ENCODE measurements at places on chromosomes 16 and 17. TPM values are rescaled to one million over a fixed set of nuclear protein-coding genes. Genes with fewer than 3 reads are reported as not detected.

Gene CD79B
- not detected for polyA plus RNA-seq

Gene ZNF213
- 0.47 TPM for polyA plus RNA-seq

Gene ZNF652
- polyA plus RNA-seq = 7.5 TPM

Gene ADGRG3
- polyA plus RNA-seq = not detected

Gene KAT8
- polyA plus RNA-seq = 23.0 TPM

Gene CDH13
- polyA plus RNA-seq = 54.8 TPM

Gene ST3GAL2
- 12.4 TPM for polyA plus RNA-seq

Gene TPSG1
- not detected for polyA plus RNA-seq

- no peak for DNase-seq
These were observed 28.6 kb downstream of the NPTX1 start for GRCh38 chr17:80447790-80448189.

- no peak for DNase-seq
These were observed 20.1 kb downstream of the ORC6 start for GRCh38 chr16:46709469-46710005.

DNA sequence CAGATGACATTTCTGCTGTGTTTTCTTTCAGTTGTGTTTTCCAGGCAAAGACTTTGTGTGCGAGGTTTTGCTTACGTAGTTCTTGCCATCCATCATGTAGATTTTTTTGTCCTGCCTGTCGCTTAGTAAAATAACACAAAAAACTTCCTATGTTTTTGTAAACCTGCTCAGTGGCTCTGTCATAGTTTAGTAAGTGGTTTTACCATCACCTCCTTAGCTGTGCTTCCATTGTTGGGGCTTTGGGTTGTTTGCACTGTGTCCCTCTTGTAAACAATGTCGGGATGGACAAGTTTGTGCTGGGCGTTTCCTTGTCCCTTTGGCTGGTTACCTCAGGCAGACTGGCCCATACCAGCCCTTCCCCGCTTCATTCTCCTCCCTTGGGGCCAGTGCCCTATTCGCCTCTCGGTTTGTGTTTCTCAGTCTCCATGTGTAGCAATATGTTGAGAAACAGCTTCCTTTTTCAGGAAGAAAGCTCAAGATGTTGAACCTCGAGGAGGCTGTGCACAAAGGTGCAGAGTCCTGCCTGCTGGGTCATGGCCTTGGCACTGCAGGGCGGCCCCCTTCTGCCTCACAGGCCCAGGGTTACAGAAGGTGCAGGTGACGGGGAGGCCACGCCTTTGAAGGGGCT, 74.6 kb downstream of the KSR1 start:
- DNase-seq = no peak

- DNase-seq = no peak
These were observed 20.7 kb downstream of the TOM1L2 start for GRCh38 chr17:17951524-17951923.

GRCh38 chr16:46812781-46813540, 18.0 kb downstream of the C16orf87 start:
- no peak for DNase-seq

GRCh38 chr17:48567209-48567608, 10.9 kb downstream of the HOXB4 start:
- no peak for DNase-seq

DNA sequence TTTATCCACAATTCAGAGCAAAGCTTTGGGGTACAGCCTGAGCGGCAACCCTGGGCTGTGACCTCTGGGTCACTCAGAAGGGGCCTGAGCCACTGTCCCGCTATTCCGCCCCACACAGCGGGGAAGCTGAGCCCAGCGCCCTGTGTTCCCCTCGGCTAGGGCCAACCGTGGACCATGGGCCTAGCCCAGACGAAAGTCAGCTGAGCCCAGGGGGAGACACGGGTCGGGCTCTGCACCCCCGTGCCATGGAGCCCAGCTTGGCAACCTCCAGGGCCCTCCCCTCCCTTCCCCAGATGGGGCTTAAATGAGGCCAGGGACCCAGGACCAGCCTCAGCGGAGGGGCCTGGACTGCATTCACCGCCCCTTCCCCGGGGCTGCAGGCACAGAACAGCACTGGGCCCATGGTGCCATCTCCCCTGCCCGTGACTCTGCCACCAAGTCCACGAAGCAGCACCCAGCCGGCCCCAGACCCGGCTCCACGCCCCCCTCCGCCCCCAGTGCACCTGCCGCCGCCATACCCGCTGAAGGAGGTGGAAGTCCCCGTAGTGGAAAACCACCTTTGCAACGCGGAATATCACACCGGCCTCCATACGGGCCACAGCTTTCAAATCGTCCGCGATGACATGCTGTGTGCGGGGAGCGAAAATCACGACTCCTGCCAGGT, 1.8 kb downstream of the TPSD1 start:
- no peak for DNase-seq

DNA sequence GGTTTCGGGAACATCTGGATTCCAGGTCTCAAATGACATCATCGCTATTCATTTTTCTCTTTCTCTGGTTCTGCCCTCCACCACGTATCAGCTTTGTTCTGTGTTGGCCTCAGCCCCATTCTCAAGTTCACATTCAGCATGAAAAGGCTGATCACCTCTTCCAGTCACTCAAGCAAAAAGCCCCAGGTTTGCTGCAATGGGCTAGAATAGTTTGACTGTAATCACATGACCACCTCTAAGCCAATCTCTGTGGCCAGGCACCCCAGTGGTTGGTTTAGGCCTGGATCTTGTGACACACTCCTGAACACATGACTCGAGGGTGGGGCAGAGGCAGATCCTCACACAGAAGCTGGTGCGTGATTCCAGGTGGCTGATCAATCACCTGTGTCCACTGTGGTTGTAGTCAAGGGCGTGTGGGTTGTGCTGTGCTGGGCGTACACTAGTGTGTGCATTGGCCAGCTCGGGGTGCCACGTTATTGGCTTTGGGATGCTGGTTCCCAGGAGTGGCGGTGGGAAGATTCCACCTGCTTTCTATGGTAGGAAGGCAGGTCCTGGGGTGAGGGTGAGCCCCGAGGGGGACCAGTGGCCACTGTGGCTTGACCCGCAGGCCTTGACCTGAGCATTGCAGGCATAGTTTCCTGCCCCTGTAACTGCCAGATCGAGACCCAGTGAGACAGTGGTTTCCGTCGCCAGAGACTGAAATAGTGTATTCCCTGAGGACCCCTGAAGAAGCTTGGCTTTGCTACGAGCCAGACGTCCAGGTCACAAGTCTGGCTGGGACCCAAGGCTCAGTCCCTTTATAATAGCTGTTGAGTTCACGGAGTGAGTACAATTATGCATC, 12.0 kb downstream of the EEF2K start:
- DNase-seq = no peak

DNA sequence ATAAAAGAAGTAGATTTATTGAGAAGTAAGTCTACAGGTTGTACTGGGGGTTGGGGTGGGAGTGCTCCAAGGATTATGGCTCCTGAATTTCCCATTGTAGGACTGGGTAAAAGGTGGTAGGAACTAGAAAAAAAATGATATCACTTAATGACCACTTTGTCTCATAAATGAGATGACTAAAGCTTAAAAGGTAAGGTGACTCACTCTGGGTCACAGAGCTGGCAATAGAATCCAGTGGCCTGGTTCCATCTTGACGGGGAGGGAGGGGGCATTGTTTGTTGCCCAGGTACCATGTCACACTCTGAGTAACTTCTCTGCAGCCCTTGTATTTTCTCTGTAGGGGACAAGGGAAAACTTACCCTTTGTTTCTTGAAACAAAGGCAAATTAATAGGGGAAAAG, 126.1 kb downstream of the PITPNC1 start:
- DNase-seq = no peak

GRCh38 chr17:7712111-7712771, 5.3 kb upstream of the DNAH2 start:
- no peak for DNase-seq

DNA sequence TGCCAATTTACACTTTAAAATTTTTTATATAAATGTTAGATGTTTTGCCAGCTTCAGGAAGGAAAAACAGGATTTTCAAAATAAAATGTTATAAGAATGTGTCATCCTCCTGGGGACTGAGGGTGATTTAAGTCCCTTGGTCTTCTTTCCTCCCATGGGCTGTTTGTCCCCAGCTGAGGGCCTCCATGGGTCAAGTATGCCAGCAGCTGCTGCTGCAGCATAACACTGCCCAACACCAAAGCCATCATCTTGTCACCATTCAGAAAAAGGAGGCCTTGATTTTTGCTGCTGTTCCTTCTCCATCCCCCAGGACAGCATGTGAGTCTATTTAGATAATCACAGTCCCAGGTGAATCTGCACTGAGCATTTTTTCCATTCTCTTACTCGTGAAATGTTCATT, 188.5 kb downstream of the LGALS9B start:
- no peak for DNase-seq

- DNase-seq = no peak
These were observed 3.1 kb downstream of the HEXIM2 start for GRCh38 chr17:45164734-45165269.
